ENCODE measurements at places on chromosomes 16 and 17. TPM values are rescaled to one million over a fixed set of nuclear protein-coding genes. Genes with fewer than 3 reads are reported as not detected.

Gene QRICH2
- 3.7 TPM for total RNA-seq

Gene FTO
- total RNA-seq = 139 TPM

Gene CHD9NB
- total RNA-seq = 2.5 TPM

Gene RANBP10
- 6.7 TPM for total RNA-seq

GRCh38 chr16:10878644-10879501 lies 1.9 kb downstream of the CIITA start:
- DNase-seq = no peak
- peaks cover 46% of the 10 kb centered on the region for H3K27me3 ChIP-seq

GRCh38 chr17:34068571-34068970 lies 186.5 kb upstream of the CCL2 start:
- peaks cover 3% of the 10 kb centered on the region for H3K4me1 ChIP-seq
- no peaks in the 10 kb centered on the region for H3K36me3 ChIP-seq

DNA sequence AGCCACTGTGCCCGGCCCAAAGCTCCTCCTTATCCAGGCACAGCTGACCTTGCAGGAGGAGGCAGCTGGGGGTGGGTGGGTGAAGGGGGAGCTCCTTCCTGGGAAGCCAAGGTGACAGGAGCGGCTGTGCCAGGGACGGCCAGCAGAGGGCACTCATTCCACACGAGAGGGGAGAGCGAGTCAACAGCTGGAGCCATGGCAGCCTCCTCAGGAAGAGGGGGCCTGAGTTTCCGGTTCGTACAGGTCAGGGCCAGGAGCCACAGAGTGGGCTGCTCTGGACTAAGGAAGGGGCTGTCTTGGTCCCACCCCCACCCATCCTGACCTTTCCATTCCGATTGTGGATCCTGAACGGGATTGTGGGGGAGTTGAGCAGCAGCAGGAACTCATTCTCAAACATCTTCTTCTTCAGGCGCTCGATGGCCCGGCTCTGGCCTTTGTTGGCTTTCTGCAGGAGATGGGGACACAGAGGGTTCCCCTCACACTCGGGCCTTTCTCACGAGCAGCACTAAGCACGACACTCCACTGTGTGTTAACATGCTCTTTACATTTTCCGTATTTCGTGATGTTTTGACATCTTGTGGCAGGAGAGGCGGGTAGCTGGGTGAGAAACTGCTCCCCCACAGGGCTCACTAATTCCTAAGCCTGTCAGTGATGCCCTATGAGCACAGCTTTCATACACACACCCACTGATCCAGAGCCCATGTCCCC lies 61.6 kb downstream of the TIMM22 start:
- DNase-seq = no peak
- no peak overlapping the region for H3K27ac ChIP-seq
- no peaks in the 10 kb centered on the region for H3K27me3 ChIP-seq
- H3K36me3 ChIP-seq = peaks cover 81% of the 10 kb centered on the region
- H3K4me3 ChIP-seq = no peak overlapping the region

GRCh38 chr17:81386646-81387099 lies 8.6 kb upstream of the BAHCC1 start:
- peak overlapping the region; percentile 95 for H3K27ac ChIP-seq
- peaks cover 38% of the 10 kb centered on the region for H3K36me3 ChIP-seq
- H3K4me1 ChIP-seq = peaks cover 85% of the 10 kb centered on the region
- no peaks in the 10 kb centered on the region for H3K27me3 ChIP-seq
- no peak for DNase-seq

GRCh38 chr16:82943371-82943770 lies 316.6 kb downstream of the CDH13 start:
- no peaks in the 10 kb centered on the region for H3K27me3 ChIP-seq
- H3K36me3 ChIP-seq = no peaks in the 10 kb centered on the region
- no peaks in the 10 kb centered on the region for H3K4me1 ChIP-seq

DNA sequence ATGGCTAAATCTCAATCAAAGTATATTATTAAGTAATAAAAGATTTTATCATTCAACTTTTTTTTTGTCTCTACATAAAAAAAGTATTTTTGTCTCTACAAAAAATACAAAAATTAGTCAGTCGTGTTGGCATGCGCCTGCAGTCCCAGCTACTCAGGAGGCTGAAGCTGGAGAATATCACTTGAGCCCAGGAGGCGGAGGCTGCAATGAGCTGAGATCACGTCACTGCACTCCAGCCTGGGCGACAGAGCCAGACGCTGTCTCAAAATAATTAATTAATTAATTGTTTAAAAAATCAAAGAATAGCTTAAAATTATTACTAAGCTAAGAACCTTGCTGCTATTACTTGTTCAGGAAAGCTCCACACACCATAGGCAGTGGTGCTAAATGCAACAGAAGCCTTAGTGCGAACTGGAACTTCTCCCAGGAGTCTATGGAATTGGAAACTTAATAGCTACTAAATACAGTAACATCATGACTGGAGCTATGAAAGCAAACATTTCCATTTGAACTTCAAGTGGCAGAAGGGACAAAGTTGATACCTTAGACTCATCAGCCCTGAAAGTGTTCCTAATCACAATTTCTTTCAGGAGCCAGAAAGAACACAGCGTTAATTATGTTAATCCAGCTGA lies 22.6 kb downstream of the ADCY9 start:
- H3K27ac ChIP-seq = no peak overlapping the region
- peaks cover 13% of the 10 kb centered on the region for H3K4me1 ChIP-seq
- no peaks in the 10 kb centered on the region for H3K27me3 ChIP-seq
- H3K4me3 ChIP-seq = no peak overlapping the region

- DNase-seq = no peak
- H3K4me3 ChIP-seq = no peak overlapping the region
- no peaks in the 10 kb centered on the region for H3K4me1 ChIP-seq
- no peaks in the 10 kb centered on the region for H3K36me3 ChIP-seq
- H3K27ac ChIP-seq = no peak overlapping the region
- no peaks in the 10 kb centered on the region for H3K27me3 ChIP-seq
Measured at GRCh38 chr16:6406028-6406427, 926.6 kb upstream of the RBFOX1 start.

DNA sequence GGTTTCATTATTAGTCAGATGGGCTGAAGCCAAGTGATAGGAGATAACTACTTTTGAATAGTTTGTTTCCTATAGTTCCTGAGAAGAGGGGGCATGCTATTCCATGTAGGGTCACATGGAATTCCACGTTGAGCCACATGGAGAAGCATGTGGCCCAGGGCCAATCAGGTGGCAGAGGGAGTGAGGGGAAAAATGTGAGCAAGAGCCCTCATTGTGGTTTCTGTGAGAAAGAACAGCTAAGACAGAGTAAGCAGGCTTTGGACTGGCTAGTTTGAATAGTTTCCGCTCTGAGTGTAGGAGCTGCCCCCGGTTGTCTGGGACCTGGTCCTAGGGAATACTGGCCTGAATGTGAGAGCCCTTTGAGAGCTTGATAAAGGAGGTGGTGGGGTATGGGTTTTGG lies 69.9 kb upstream of the CNTNAP4 start:
- no peak overlapping the region for H3K27ac ChIP-seq
- no peak overlapping the region for H3K4me3 ChIP-seq
- no peaks in the 10 kb centered on the region for H3K4me1 ChIP-seq
- DNase-seq = no peak
- H3K27me3 ChIP-seq = no peaks in the 10 kb centered on the region

DNA sequence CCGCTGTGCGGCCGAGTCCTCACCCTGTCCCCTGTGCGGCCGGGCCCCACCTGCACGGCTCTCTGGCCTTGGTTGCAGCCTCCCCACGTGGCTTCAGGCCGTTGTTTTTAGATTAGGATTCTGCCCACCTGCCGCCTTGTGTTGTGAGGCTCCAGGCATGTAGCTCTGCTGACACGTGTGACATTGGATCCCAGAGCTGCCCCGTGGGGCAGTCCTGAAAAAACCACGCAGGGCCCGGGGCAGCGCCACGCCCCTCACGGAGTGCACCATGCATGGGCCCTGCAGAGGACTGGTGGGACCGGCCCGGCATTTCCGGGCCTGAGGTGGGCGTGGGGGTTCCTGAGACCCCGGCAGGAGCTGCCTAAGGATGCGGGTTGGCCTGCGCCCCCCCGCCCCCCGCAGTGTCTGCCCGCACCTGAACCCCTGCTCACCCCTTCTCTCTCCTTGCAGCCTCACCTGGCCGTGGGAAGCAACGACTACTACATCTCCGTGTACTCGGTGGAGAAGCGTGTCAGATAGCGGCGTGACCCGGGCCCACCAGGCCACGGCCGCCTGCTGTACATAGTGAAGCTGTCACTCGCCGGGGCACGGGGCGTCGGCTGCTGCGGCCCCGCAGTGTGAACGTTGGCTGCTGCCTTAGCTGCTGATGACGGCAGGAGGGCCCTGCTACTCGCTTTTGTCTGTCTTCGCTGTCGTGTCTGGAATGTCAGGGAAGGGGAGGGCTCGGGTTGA lies 27.7 kb upstream of the CHMP6 start:
- H3K27me3 ChIP-seq = no peaks in the 10 kb centered on the region
- no peak overlapping the region for H3K27ac ChIP-seq
- H3K4me3 ChIP-seq = no peak overlapping the region
- no peak for DNase-seq
- peaks cover 84% of the 10 kb centered on the region for H3K36me3 ChIP-seq

Data from spinal cord (tissue), 10 donors.